ENCODE measurements at places on chromosomes 1 and 21.

DNA sequence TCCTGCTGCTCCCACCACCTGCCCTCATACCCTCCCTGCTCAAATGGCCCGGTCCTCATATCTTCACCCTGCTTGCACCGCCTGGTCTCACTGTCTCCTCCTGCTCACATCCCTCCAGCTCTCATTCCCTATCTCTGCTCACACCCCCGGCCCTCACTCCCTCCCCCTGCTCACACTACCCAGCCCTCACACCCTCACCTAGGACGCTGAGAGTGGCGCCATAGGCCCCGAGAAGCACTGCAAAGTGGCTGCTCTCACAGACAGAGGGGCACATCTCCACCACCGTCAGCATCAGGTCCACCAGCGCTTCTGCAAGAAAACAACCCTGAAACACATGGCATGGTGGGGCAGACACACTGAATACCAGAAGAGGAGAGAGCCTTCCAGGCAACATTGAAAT, 38.6 kb downstream of the MRAP start:
- no peak for DNase-seq

DNA sequence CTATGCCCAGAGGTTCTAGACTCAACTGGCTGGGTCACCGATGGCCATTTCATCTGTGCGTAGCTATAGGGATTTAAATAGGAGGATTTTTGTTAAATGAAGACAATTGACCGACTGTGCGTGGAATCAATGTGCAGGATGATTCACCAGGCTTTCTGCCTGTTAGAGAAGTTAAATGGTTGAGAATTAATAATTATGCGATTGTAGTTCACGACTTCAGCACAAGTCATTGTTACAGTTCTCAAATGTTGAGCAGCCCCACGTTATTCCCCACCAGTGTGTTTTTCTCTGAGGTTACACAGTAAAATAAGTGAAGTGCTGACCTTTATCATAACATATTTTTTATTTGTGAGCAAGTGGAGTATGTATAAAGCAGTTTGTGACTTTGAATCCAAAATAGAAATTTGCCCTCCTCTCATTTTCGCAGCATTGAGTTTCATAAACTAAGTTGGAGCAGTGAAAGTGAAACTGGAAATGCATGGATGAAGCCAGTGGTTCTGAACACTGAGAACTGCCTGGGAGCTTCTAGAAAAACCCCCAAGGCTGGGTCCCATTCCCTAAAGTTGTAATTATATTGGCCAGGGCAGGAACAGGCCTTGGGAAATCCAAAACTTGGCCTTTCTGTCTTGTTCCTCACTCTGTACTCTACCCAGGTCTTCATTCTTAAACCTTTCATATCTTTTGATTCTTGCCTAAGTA, 102.6 kb downstream of the GALNT2 start:
- DNase-seq: no peak

GRCh38 chr1:151620286-151620685, 8.4 kb downstream of the SNX27 start:
- DNase-seq: no peak

- DNase-seq: no peak
These were observed 25.8 kb downstream of the CFHR5 start for GRCh38 chr1:197003132-197003531.

DNA sequence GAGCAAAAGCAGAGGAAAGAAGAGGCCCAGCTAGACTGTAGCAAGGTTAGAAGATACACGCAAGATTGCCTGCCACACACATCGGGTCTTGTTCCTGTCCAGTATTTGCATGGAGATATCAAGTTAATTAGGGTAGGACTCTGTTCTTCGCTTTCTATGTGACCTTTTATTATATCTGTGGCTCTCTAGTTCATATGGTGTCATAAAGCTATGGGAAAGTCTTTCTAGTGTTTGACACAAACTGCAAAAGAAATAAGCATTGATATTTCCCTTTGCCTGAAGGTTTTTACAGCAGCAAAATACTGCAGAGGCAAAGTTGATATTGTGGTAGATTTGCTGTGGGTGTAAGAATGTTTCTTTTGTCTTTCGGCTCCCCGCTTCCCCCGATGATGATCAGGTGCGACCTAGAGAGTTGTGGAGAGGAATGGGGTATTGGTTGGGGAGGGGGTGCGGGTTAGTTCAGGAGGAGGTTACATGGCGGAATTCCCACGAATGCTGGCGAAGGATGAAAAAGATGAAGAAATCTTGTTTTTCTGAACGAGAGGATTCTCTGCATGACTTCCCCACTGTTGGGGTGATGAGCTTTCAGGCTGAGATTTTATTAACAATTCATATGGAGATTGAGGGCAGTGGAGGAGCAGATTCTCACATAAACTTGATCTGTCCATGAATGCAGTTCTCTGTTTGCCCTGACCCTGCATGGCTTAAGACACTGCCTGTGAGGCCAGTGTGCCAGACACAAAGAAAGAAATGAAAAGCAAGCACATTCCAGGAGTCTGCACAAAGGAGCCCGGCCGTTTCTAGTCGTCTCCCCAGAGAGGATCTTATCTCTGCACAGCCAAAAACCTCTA, 550.2 kb downstream of the USP25 start:
- no peak for DNase-seq

DNA sequence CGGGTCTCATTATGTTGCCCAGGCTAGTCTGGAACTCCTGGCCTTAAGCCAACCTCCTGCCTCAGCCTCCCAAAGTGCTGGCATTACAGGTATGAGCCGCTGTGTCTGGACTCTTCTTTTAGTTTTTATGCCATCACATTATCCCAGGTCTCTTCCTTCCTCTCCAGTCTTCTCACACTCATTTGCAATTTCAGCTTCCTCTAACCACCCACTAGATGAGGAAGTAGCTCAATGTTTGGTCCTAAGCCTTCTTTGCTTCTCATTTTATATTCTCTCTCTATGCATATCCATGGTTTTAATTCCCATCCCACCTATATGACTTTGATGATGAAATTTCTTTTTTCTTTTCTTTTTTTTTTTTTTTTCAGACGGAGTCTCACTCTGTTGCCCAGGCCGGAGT, 3.1 kb upstream of the ZBTB8A start:
- no peak for DNase-seq

- no peak for DNase-seq
These were observed 55.6 kb upstream of the FMOD start for GRCh38 chr1:203406446-203407045.

GRCh38 chr1:104794035-104794434, 1044.3 kb downstream of the AMY1C start:
- DNase-seq: no peak

DNA sequence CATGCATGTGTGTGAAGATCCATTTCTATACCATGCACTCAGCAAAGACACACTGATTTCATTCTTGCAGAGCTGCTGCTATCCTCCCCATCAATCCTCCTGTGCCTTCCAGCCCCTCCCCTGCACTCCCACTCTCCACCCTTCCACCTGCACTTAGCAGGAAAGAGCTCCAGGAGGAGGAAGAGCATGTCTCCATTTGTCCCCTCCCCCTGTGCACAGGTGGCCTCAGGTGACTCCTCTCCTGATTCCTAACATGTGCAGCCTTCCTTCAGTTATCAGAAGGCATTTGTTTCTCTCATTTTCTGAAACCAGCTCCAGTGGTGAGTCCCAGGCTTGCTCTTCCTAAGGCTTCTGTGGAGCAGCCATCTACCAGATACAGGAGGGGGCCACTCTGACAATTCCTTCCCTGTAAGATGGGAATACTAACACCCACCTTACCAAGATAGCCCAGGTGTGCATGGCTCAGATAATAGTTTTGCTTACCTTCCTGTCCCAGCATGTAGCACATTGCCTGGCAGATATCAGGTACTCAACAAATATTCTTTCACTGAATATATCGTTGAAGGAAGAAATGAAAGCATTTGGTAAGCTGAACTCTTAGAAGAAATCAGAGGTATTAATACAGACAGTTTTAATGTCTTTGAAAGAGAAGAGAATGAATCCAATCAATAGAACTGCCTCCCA, 21.9 kb upstream of the FAM3B start:
- no peak for DNase-seq

GRCh38 chr1:192445839-192446489, 129.2 kb downstream of the RGS21 start:
- DNase-seq: peak; percentile 9

- no peak for DNase-seq
These were observed at the start of gene CFAP45 for GRCh38 chr1:159900086-159900680. CFAP45 (minus strand) TSS chr1:159900165; CDS start chr1:159900098, 67 bp downstream.

DNA sequence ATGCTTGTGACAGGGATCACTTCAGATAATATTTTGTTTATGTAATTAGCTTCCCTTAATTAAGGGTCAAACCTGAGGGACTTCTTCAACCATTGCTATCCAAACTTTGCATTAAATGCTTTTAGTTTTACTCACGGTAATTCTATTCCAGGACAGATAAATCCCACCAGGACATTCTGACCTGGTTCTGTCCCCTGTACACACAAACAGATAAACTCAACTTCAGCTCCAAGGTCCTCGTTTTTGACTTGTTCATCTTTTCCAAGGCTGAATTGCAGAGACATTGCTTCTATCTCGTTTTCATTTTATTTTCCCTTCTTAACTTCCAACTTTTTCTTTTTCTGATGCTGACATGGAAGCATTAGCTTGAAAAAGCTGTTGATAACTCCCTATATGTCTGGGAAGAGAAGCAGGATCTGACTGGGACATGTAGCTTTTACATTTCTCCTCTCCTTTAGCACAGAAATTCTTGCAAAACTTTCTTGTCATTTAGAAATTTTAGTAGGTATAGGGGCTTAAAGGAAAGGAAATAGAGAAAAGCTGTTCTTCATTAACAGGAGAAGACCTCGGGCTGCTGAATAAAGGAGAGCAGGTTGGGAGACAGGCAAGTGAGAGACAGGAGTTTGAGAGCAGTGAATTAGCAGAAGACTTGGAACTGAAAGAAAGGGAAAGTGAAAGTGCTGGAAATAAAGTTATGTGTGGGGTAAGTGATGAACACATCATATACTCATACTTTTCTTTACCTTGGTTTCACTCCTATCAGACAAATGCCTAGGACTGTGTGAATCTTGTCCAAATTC, 231.7 kb upstream of the B3GALT2 start:
- no peak for DNase-seq

- DNase-seq: peak; percentile 39
These were observed 823 bp upstream of the PRKAA2 start for GRCh38 chr1:56644064-56644918.

DNA sequence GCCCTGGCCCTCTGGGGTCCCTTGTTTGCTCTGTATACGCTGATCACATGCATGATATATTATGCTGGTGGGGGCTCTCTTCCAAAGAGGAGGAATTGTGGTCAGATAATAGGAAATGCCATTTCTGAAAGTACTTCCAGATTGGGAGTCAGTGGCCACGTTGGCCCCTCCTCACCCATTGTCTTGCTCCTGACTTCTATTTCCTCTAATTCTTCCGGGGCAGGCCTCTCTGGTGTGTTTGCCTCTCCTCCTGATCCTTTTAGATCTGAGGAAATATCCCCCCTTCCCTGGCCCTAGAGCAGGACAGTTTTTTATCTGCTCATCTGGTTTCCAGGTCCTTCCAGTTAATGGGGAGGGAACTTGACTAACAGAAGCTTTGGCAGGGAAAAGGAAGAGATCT, 2.9 kb downstream of the VANGL2 start:
- no peak for DNase-seq

Data from SHP77 treated with DMSO at 0.1 percent for 48 hours (cell line).